Stimulated activated CD8-positive, alpha-beta memory T cell treated with anti-CD3 and anti-CD28 coated beads, Interleukin-4, amount 100 ng/mL, for 4 hours (primary cell): ENCODE measurements at places on chromosomes 11 and 22.
A peak's percentile ranks its signal among the peaks of the same experiment; 100 is the strongest.

DNA sequence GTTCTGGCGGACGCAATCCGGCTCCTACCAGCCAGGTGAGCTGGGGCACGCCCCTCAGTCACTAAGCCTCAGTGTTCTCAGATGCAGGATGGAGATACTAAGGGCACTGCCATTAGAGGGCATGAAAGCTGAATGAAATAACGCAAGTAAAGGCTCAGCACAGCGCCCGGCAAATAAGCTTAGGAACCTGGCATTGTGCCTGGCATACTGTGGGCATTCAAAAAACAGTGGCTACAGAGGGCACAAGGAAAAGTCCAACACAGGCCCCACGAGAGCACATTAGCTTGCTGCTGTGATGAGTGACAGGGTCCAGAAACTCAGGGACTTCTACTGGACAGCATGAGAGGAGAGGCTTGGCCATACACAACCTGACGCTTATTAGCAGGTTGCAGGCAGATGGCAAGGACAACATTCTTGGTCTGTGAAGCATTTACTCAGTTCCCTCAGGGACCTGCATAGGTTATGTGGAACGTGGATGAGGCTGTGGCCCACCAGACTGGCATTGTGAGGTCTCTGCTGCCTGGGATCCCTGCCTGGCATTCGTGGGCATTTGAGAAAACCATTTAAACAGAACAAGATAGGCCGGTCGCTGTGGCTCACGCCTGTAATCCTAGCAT lies 12.2 kb downstream of the TXN2 start:
- no peak for DNase-seq

DNA sequence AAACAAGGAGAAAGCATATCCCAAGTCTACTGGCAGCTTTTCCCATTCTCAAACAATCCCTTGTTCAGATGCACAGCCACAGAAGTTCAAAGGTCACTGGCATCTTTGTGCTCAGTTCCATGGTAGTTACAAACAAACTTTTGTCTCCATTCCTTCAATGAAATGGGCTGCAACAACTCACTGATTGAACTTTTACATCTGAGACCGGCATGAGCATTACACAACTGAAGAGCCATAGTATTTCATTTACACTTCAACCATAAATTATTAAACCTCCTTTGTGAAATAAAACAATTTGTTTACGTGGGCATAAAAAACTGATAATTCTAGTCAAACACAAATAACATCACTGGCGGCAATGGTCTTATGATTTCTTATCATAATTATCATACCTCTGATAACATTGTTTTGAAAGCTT lies 67.8 kb upstream of the ARHGAP32 start:
- no peak for DNase-seq

DNA sequence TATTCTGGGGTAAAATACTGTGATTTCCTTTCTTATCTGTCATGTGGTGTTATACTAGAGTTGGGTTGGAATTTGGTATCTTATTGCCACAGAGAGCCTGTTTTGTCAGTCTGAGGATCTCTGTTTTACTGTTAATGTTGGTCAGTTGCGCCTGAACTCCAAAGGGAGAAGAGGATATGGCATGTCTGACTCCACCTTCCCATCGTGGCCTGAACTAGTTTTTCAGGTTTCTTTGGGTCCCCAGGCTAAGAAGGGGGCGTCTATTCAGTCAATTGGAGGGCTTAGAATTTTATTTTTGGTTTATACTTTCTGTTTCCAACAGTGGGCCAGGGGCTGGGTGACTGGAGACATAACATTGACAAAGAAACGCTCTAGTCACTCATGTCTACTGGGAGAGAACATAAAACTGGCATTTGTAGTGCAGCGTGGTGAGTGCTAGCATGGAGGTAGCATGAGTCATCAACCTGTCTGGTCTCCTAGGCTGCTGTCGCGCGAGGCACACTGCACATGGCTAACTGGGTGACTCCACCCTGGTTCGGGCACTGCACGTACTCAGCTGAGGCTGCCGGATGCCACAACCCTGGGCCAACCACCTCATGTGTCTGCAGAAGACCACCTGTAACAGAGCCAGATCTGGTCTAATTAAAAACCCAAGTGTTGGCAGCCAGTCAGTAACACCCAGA lies 120.1 kb upstream of the OR9Q1 start:
- DNase-seq = peak; percentile 9

DNA sequence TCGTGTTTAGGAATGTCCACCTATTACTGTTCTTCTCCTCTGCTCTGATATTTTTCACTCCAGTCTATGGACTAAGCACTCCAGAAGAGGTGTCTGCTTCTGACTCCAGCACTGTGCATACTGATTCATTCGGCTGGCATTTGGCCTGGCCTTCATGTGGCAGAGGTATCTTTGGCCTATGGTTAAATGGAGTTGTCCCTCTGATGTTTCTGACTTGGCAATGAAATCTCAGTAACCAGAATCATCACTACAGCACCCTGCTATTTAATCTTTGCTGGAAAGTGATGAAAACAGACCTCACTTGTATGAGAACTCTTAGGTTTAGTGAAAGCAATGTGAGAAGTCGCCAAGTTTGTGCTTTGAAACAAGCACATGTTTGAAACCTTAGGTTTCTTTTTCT lies 155.2 kb downstream of the MAML2 start:
- no peak for DNase-seq

DNA sequence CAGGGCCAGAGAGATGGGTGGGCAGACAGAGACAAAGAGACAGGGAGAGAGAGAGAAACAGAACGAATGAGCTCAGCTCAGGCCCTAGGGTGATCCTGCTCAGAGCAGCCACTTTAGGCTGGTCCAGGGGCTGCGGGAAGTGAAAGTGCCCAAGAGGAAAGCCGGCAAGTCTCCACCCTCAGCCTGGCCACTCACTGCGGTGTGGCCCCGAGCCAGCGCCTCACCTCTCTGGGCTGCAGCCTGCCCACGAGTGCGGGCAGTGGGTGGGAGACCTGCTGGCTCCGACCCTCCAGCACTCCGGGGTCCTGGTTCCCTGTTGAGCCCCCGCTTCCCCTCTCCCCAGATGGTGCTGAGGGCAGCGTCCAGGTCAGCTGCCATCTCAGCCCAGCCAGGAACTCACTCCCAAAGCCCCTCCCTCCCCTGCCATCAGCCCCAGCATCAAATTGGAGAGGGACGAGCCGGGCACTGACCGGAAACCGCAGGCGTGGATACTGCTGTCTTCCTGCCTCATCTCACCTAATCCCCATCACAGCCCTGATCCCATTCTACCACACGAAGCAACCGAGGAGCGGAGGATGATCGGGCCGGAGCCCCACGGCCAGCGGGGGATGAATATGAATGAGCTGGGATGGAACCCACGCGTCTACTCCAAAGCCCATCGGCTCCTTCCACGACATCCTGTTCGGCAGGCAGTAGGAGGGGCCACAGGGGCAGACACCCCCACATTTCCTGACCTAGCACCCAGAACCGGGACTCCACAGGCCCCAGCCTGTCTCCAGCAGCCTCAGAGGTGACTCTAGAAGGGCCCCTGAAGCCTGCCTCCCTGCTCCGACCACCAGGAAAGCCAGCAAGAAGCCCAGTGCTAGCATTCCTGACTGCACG lies 16.9 kb downstream of the ELFN2 start:
- DNase-seq = no peak

GRCh38 chr11:122742301-122743018 lies 86.9 kb downstream of the UBASH3B start:
- no peak for DNase-seq

DNA sequence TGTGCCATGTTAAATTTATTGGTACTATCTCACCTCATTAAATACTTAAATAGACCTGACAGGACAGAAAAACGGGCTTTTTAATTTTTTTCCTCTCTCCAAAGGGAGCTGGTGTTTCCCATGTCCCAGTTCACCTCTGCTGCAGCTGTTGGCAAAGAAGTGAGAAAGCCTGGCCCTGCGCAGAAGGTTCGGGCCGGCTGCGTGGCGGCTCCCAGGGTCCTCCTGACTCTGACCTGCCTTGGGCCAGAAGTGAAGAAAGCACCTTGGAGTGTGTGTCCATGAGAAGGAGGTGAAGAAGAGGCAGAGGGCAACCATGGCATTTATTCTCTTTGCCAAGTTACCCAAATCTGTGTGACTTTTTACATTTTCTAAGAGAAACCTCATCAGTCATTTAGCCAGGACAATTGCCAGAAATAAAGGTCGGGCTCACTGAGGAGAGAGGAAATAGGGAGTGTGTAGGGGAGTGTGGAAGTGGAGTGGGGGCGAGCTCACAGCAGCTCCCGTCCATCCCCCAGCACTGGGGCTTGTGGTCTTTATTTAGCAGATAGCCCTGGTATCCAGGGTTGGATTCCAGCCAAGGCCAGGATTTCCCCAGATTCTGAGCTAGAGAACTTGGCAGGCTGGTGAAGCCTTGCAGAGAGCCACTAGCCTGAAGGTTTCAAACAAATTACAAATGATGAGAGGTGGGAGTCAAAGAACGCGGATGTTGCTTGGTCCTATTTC lies 102.4 kb upstream of the CADM1 start:
- no peak for DNase-seq

GRCh38 chr11:74749127-74749964 lies 697 bp downstream of the RNF169 start:
- DNase-seq = peak; percentile 5

DNA sequence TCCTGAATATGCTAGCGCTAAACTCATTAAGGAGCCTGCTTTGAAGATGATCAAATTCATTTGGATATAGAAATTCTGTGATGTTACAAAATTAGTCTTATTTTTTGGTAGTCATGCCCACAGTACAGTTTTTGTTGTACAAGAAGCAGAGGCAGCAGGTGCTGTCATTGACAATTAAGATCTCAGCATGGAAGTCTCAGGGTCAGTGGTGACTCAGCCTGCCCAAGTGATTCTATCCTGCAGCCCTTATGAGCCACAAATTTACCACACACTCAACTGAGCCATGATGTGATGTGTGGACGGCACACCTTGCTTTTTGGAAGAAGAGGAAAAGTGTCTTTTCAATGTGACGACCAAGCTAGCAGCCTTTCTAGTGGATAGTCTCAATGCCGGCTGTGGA lies 153.6 kb upstream of the SORL1-AS1 start:
- no peak for DNase-seq

DNA sequence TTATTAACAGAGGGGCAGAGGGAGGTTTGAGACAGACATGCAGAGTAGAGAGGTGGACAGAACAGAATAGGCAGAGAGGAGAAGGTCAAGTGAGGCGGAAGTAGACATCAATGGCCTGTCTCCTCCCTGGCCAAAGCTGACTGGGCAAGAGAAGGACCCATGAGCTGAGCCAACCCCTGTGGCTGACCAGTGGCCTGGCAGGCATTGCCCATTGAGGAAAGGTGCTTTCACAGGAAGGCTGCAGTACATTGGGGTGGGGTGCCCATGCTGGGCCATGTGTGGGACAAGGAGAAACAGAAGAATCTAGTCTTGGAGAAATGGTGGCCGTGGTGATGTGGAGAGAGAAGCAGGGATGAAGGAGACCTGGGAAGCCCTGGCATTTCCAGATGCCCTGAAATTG lies 76.0 kb downstream of the MYEOV start:
- DNase-seq = no peak

GRCh38 chr11:65251476-65251875 lies 10.3 kb upstream of the POLA2 start:
- DNase-seq = no peak

DNA sequence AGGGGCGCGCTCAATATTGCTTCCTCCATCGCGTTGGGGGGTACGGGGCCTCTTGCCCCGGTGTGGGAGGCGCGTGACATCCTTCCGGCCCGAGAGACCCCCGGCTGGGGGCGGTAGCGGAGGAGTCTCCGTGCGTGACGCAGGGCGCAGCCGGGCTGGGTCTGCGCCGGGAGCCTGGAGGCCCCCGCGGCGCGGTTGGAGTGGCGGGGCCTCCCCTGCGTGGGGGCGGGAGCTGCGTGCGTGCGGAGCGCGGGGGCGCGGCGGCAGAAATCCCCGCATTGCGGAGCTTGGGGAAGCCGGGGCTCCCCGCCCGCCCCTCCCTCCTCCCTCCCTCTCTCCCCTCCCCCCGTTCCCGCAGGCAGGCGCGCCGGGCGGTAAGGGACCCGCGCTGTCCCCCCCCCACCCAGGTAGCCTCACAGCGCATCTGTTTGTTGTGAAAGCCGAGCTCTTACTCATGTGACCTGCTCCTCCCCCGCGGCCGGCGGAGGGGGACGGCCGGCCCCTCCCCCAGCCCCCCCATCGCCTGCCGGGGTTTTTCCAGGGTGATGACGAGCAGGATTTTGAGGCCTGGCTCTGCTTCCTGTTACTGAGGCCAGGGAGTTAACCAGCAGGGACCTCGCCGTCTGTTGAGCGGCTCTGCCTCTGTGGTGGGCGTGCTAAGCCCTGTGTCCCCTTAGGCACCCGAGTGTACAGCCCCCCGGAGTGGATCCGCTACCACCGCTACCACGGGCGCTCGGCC lies 1.6 kb downstream of the PIM3 start:
- DNase-seq = peak; percentile 84

GRCh38 chr11:28860893-28861292 lies 752.7 kb downstream of the METTL15 start:
- DNase-seq = no peak

- DNase-seq = no peak
These were observed 47.0 kb downstream of the STIM1 start for GRCh38 chr11:3902441-3902840.

GRCh38 chr11:64334764-64335735 lies 5.0 kb upstream of the CCDC88B start:
- DNase-seq = no peak

DNA sequence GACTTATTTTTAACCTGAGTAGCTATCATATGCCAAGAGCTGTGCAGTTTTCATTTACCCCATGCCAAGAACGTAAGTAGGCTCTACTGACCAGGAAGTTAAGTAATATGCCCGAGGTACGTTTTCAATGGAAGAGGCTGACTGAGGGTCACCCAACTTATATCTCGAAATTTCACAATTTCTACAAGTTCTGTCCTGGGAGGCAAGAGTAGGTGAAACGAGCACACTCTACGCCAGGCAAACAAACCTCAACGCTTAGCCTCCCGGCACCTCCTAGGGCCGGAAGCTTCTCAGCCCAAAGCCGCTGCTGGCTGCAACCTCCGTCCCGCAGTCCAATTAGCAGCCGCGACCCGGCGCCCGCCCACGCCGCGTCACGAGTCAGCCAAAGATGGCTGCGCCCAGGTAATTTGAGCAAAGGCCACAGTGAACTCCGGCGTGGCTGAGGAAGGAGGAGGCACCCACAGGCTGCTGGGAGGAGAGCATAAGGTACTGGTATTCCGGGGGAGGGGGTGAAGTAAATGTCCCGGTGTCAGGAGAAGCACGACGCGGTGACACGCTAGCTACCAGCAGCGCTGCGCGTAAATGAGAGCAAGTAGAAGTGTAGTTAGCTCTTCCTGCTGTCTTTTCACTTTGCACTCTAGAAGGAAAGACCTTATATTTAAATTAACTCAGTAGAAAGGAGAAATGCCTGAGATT lies at the start of gene TMEM126A:
Gene TMEM126A (plus strand): TSS at position 364 of the 696 bp plus-strand sequence. CDS start 2,289 bp downstream, outside the sequence.
- DNase-seq = peak; percentile 81

GRCh38 chr11:79062814-79063762 lies 377.7 kb downstream of the TENM4 start:
- DNase-seq = no peak
